ENCODE measurements at places on chromosomes 4 and X.

GRCh38 chr4:139857021-139857420, 191.4 kb downstream of the MGST2 start:
- DNase-seq = no peak

DNA sequence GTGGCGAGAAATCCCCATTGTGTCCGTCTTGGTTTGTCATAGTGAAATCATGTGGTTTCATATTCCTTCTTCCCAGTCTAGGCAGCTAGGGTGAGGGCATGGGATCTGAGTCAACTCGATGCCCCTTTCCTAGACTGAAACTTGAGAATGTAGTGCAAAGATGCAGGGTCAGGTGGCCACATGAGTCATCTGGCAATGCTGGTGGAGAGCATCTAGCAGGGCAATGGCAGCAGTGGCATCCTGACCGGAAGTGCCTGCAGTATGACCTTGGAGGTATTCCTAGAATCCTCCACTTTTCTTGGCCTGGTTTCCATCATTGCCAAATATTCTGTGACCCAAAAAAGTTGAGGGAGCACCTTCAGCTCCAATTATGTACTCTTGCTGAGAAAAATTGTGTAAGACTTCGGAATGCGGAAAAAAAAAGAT, 39.1 kb upstream of the TMEM184C start:
- no peak for DNase-seq

DNA sequence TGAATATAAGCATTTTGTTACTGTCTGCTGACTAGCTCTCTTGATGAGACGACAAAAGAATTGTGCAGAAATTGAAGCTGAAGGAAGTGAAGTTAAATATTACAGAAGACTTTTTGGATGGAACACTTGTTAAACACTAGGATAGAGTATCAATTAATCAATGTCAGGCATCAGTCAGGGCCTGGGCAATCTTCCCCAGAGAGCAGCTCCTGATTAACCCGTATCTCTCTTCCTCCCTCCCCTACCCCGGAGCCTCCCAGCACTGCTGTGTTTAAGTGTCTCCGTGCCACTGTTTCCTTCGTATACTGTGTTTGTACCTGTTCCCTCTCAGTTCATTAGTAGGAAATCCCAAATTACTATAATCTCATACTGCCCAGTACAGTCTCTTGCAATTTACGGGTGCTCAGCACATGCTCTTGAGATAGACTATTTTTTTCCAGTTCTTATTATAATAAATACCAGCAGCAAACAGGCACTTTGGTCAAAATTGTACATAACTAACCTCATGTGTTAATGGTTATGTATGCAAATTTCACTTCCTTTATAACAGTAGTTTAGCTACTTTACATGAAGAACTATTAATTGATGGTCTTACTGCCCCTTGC, 765.7 kb upstream of the FTHL17 start:
- DNase-seq = no peak

DNA sequence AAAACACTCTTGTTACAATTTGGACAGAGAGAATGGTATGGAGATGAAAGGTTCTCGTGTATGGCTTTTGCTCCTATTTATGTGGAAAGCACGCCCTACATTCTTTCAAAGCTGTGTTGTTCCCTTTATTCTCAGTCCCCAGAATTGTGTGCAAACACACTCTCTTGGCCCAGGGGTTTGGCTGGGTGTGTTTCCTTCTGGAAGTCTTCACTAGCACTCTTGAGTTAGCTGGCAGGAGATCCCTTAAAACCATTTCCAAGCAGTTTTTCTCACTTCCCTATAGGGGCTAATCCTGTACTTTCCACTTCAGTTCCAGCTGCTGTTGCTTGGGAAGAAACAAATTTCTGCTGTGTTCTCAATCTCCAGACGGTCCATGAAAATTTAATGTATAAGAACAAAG, 35.1 kb downstream of the FHL1 start:
- DNase-seq = no peak

- DNase-seq = no peak
These were observed 21.8 kb downstream of the FGD1 start for GRCh38 chrX:54473993-54474859.

DNA sequence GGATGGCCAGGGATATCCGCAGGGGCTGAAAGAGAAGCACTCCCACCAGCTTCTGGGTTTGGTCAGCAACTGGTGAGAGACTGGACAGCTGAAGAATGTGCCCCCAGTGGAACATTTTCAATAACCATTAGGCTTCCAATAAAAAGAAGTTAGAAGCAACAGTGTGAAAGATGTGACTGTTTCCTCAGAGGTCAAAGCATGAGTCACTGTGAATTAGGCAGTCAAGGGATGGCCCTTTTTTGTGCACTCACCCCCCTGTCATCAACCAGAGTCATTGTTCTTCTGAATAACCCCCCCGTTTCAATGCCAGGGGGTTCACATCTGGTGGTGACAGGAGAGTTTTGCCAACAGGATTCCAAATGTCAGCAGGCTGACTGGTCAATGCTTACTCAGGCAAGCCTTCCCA, 74.6 kb upstream of the SH3RF1 start:
- no peak for DNase-seq

GRCh38 chr4:90174621-90175023, 47.4 kb downstream of the CCSER1 start:
- no peak for DNase-seq

- no peak for DNase-seq
These were observed 23.8 kb downstream of the SOWAHB start for GRCh38 chr4:76874176-76874575.

DNA sequence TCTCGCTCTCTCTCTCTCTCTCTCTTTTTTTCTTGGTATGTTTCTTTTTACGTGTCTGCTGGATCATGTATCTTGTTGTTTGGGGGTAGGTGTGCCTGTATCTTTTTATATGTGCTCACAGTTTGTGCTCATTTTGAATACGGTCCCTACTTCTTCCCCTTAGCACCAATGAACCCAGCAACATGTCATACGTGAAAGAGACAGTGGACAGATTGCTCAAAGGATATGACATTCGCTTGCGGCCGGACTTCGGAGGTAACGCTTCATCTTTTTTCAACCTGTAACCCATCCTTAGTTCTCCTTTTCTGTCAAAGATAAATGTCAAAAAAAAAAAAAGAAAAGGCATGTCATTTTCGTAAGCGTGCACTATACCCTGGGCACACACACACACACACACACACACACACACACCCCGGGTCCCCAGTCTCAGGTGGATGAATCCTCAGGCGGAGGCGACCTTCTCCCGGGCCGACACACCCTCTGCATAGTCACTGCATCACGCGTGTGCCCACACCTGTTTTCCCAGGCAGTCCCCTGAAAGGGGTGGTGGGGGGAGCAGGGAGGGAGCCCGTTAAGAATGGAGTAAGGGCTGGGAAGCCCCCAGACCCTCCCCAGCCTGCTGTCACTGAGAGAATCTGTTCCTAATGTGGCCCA, 511 bp downstream of the GABRB1 start:
- no peak for DNase-seq

GRCh38 chr4:47530801-47531200, 45.7 kb downstream of the ATP10D start:
- DNase-seq = no peak

- DNase-seq = no peak
These were observed 52.4 kb upstream of the TRIM2 start for GRCh38 chr4:153151535-153152455.

- no peak for DNase-seq
These were observed 138.3 kb upstream of the IL1RAPL2 start for GRCh38 chrX:104427693-104428092.

DNA sequence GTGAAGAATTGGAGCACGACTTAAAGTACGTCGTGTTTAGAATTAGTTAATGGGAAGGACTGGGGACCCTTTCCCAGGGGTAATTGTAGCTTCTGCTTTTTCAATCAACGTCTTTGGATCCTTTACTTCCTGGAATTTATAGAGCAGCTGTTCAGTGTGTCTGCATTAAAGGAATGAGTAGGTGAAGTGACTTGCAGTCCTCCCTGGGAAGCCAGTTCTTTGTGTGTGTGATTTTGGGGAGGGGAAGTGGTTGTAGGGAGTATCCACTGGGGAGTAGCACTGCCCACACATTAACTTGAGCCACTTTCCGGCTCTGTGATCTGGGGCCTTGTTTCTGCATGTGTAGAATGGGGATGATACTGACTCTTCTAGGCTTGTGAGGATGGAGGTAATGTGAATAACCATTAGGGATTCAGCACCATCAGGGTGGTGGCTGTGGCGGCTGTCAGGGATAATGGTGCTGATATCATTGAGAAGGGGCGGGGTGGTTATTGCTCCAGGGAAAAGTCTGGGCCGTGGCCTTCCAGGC, 54.7 kb downstream of the TMEM131L start:
- no peak for DNase-seq

DNA sequence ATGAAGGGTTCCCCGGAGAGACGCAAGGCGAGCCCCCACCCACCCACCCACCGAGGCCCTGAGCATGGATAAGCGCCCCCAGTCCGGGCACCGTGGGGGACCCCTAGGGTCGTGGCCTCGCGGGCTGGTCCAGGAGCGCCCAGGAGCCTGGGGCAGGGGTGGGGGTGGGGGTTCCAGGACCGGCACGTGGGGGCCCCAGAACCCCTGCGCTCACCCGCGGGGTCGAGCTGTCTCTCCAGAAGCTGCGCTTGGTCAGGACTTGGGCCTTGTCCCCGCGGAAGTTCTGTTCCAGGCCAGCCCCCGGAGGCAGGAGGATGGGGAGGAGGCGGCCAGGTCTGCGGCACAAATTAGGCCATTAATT, 11.2 kb upstream of the SHOX start:
- DNase-seq = no peak

GRCh38 chr4:127832585-127832984, 48.1 kb upstream of the PLK4 start:
- DNase-seq = no peak

DNA sequence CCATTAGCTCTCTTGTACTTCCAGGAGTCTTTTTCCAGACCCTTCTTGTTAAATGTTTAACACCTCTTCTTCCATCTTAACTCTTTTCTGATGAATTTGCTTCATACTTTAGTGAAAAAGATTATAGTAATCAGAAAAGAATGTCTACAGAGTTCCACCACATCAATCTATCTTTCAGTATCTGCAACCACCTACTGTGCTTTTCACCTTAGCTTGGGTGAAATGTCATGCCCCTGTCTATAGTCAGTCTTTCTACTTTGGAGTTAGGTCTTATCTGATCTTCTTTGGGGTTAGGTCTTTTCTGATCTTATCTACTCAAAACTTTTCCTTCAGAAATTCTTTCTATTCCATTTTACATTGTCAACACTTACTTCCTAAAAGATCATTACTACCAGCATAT, 1310.2 kb downstream of the PCDH7 start:
- DNase-seq = no peak

DNA sequence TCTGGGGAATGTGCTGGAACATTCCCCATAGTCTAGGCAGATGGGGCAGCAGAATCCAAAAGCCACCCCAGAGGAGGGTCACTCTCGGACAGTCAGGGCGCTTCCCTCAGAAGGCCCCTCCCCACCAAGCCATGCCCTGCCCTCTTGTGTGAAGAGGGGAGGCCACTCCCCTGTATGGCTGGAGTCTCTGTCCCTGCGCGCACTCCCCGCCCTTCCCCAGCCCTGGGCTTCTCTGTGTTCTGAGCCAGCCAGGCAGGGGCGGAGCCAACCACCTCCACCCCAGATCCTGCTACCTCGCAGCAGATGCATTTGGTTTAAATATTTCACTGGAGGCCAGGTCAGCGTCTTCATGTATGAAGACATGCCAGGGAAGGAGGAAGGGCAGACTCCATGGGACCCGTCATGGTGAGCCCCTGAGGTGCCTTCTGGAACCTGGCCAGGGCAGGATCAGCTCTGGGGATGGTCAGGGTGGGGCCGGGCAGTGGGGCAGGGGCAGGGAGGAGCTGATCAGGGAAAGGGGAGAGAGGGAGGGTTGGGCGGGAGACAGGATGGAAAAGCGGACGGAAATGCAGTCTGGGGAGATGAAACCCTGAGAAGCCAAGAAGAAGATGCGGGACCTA, 107.3 kb downstream of the ADRA2C start:
- DNase-seq = no peak

DNA sequence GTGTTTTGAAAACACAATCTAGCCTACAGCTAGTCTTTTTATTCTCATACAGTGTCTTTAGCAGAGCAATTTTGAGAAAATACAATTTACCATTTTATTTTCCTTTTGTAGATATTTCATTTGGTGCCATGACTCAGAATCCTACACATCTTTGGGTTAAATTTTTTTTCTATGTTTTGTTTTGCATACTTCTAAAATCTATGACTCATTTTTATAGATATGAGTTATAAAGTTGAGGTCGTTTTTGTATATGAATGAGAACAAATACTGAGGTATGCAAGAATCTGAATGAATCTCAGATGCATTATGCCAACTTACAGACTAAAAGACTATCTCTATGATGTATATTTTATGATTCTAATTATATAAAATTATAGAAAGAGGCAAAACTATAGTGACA, 206.5 kb upstream of the ANXA10 start:
- DNase-seq = no peak

DNA sequence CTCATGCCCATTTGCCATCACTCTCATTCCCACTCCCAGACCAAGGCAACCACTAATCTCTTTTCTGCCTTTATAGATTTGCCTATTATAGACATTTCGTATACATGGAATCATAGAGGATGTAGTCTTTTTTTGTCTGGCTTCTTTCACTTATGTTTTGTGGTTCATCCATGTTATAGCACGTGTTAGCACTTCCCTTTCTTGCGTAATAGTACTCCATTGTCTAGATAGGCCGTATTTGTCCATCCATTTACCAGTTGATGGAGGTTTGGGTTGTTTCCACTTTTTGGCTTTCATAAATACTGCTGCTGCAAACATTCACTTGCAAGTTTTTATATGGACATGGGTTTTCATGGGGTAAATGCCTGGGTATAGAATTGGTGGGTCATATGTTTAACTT, 48.4 kb downstream of the KIF4A start:
- DNase-seq = no peak

DNA sequence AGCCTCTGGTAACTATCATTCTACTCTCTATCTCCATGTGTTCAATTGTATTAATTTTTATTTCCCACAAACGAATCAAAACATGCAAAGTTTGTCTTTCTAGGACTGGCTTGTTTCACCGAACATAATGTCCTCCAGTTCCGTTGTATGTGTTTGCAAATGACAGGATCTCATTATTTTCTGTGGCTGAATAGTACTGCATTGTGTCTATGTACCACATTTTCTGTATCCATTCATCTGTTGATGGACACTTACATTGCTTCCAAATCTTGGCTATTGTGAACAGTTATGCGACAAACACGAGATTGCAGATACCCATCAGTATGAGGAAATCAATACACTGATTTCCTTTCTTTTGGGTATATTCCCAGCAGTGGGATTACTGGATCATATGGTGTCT, 8.4 kb upstream of the LDOC1 start:
- DNase-seq = no peak

DNA sequence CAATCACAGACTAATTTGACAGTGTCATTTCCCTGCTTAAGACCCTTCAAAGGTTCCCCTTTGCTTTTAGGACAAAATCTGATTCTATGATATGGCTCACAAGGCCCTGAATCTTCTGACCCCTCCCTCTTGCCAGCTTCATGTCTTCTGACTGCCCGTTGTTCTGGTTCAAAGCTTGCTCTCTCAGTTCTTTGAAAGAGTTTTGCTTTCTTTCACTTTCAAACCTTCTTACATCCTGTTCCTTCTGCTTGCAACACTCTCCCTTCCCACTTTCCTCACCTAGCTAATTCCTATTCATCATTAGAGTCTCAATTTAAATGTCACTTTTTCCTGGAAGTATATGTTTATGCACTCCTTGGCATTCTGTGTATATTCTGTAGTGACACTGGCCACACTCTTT, 299.2 kb downstream of the IDS start:
- no peak for DNase-seq
